GOT3 (cell line): ENCODE measurements at places on chromosomes 3 and 15.
A peak's percentile ranks its signal among the peaks of the same experiment; 100 is the strongest.

- no peak for DNase-seq
Measured at GRCh38 chr3:154734468-154734867, 304.5 kb upstream of the GPR149 start.

GRCh38 chr15:29621616-29622015 is 200.7 kb downstream of the TJP1 start:
- DNase-seq: no peak

GRCh38 chr3:98827221-98827920 is 64.2 kb downstream of the ST3GAL6 start:
- DNase-seq: no peak

DNA sequence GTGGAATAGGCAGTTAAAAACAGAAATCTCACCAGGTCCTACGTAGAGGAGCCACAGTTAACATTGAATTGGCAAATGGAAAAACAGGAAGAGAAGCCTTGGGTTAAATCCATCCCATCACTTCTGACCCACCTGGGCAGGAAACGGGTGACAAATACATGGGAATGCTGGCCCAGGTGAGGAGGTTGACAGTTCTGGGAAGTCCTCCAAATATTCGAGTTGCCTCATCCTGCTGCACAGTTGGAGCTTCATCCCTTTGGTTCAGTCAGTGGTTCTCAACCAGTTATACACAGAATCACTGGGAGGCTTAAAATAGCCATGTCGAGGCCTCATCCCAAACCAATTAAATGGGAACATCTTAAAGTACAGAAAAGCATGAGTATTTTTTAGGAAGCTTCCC is 5.3 kb downstream of the MYZAP start:
- DNase-seq: no peak

DNA sequence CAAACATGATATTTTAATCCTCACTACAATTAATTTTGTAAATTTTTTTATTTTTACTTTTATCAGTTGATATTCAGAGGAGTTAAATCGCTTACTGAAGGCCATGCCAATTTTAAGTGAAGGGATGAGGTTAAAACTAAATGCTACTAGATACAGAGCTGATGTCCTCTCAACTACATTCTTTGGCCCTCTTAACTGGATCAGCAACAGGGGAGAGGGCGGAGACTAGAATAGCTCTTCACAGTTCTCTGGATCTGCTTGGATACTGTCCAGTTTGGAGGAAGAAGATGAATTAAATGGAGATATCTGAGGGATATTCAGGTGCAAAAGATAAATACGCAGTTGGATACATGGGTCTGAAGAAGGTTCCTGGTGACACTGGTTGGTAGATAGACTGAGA is 85.6 kb upstream of the LYSMD4 start:
- DNase-seq: no peak

- no peak for DNase-seq
Measured at GRCh38 chr3:5314897-5315296, 127.4 kb downstream of the EDEM1 start.

- no peak for DNase-seq
Measured at GRCh38 chr3:156518726-156519125, 36.2 kb downstream of the SSR3 start.

- no peak for DNase-seq
Measured at GRCh38 chr3:156106721-156107373, 13.5 kb upstream of the KCNAB1 start.

DNA sequence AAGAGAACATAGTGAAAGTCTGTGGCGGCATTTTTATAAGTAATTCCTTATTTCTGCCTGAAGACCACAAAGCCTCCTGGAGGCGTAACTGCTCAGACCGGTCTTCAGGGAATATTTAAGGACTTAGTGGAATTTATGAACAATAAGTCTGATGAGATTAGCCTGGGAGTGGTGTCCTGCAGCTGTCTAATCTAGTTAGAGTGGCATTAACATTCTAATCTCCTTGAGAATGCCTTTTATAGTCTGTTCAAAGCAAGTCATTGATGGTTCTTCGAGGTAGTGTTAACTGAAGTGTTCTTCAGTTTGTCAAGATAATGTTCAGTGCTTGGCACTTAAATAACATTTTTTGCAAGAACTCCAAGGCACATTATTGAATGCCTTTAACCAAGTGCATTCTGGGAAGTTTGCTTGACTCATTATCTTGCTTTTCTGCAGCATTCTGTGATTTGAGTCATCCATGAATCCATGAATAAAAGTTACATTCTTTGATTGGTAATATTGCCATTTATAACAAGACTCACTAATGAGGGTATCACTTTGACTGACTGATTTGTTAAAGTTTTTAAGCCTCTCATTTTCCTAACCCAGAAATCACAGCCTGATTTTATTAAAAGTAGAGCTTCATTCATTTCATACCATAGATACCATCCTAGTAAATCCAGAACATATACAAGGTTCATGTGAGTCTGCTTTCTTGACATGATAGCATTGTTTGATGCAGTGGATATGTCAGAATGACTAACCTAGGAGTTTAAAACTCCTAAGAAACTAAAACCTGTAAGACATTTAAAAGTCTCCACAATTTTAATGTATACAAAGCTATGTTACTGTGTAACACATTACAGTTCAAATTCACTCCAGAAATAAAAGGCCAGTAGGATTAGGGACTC is 12.5 kb downstream of the RBM5 start:
- DNase-seq: no peak

DNA sequence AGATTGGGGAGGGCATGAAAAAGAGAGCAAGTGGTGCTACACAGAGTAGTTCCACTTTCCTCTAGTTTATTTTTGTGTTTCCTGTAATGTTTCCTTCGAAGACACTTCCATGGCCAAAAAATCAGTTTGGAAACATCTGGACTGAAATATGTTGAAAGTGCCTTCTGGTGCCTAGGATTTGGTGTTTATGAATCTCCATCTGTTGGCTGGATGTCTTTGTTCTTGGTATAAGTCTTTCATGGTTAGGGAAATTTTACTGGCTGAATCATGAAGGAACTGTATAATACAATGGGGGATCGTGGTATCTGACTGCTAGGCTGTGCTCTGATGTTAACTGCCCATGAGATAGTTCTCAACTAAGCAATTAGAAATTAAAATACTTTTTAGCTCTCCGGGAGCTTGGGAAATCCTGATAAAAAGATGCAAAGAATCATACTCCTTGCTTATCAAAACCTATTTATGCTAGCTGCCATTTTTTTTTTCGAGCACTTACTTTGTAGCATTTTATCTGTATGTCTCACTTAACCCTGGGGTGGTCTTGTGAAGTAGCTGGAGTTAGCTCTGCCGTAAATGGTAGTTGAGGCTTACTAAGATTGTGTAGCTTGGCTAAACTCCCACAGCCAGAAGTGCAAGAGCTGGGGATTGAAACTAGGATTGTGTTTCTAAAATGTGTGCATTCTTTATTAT is 21.9 kb downstream of the AKAP13 start:
- no peak for DNase-seq

DNA sequence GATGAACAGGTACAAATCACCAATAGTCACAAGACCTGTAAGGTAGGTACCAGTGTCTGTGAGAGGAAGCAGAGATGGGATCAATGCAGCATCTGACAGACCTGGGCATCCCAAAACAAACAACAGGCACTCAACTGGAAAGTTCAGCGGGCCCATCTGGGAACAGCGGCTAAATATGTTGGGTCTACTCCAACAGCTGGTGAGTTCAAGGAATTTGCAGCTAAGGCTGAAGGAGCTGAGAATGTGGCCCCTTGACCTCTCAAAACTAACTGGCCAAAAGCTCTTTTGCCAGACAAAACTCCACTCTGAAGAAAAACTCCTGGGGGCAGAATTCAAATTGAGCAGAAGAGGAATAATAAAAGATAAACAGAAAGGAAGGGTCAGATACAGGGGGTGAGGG is 24.4 kb downstream of the AVEN start:
- DNase-seq: no peak

DNA sequence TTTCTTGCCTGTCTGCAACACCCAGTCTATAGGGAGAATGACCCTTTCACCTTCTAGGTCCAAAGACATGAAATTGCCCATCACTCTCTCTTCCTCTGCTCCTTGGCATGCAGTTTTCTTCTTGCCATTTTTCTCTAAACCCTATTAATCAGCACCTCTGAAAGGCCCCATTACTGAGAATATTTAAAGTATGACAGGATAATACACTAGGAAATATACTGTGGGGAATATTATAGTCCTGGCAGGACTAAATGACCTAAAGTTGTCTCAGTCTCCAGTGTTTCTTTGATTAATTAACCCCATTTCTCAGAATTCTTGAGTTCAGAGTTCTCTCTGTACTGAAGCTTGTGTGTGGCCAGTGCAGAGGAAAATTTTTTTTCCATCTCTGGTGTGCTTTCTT is 730.7 kb downstream of the AGBL1 start:
- no peak for DNase-seq

GRCh38 chr3:32945136-32945535 is 6.3 kb upstream of the CCR4 start:
- DNase-seq: no peak

GRCh38 chr15:69128667-69129311 is 31.6 kb upstream of the GLCE start:
- DNase-seq: peak; percentile 10

DNA sequence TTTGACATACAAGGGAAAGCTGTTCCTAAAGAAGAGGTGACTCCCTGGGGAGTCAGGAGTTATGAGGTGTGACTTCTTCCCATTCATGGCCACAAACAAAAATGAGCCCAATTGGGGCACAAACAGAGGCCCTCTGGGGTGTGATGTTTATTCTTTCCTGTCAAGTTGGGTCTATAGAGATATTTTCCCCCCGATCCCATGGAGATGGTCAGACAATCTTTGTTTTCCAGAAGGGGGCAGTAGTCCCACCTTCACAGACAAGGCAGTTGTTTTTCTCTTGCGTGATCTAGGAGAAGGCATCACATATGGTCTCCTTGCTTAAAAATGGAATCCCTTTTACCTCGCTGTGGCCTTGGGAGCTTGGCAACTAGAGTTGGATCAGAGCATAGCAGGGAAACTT is 110.3 kb downstream of the MFSD1 start:
- DNase-seq: no peak

DNA sequence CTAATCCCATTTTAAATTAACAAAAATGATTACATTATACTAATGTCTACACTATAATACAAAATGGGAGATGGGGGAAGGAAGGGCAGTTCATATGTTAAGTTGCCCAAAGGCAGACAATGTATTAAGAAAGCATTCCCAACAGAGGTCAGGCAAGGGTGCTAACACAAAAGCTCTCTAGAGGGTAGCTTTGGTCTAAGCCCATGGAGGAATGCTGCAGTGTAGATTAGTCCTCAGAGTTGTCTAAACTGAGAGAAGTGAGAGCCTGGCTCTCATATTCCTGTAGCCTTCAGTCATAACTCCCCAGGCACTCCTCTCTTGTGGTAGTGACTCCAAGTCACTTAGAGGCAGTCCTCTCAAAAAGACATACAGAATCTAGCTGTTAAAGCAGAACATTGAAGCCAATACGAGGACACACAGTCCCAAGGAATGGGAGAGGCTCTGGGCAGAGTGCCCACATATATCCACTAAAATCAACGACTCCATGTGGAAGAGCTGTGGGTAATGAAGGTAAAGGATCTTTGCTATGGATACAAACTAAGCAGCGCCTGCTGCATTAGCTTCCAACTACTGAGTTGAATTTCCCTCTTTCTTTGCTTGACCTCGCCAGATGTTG is 14.5 kb downstream of the NEK10 start:
- no peak for DNase-seq

- no peak for DNase-seq
Measured at GRCh38 chr3:160413613-160414248, 14.3 kb downstream of the SMC4 start.

GRCh38 chr3:78820542-78820941 is 947.3 kb downstream of the ROBO1 start:
- DNase-seq: no peak

DNA sequence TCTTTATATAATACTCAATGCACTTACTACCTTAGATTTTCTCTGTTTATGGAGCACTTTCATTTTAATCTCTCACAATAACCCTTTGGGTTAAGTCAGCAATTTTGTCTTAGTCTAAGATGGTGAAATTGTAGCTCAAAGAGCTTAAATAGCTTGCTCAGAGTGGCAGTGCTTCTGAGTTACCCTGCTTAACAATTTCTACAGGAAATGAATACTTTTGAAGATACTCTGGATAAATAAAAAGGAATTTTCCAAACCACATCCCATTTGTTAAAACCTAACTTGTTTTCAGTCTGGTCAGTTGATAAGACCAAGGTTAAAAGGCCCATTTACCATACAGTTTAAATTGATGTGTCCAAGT is 37.2 kb downstream of the HMG20A start:
- DNase-seq: no peak

DNA sequence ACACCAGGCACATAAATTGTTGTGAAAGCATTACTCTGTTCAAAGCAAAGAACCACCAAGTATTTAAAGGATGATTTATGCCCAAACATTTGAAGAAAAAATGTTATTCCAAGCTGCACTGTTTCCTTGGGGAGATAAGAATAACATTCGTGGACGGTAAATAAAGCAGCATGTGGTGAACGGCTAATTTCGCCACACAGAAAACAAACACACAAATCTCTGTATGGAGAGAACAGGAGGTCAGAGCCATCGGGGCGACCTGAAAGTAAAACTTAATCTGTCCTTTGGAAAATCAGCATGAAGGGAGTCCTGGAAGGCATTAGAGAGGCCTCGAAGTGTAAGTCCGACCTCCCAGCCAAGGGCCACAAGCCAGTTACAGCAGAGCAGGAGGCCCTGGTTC is 27.1 kb upstream of the GABRG3 start:
- DNase-seq: no peak

- no peak for DNase-seq
Measured at GRCh38 chr3:64911138-64911537, 223.3 kb upstream of the ADAMTS9 start.

GRCh38 chr3:99532246-99532645 is 106.1 kb upstream of the COL8A1 start:
- peak; percentile 2 for DNase-seq

- no peak for DNase-seq
Measured at GRCh38 chr15:91930092-91930491, 76.6 kb downstream of the SLCO3A1 start.

- no peak for DNase-seq
Measured at GRCh38 chr15:99592145-99592791, 26.5 kb downstream of the MEF2A start.

GRCh38 chr3:106161246-106161645 is 292.4 kb upstream of the CBLB start:
- no peak for DNase-seq
